Epithelial cell of umbilical artery (primary cell): ENCODE measurements at places on chromosomes 16 and 17. TPM values are rescaled to one million over a fixed set of nuclear protein-coding genes. Genes with fewer than 3 reads are reported as not detected.

Gene TBC1D3I
- not detected in 2 replicates for total RNA-seq

Gene CIITA
- total RNA-seq: 0.15 TPM in 1 of 2 replicates, not detected in the other

Gene TERF2IP
- 48.7 and 70.1 TPM in 2 replicates for total RNA-seq

Gene SEPTIN12
- not detected in 2 replicates for total RNA-seq

Gene MYADML2
- not detected in 2 replicates for total RNA-seq

Gene CDRT15
- not detected in 2 replicates for total RNA-seq

Gene GALR2
- total RNA-seq: not detected in 2 replicates

Gene MT1H
- total RNA-seq: not detected in 2 replicates

Gene TLCD1
- 1.6 and 1.7 TPM in 2 replicates for total RNA-seq

Gene ZPBP2
- total RNA-seq: not detected in 2 replicates

Gene CCDC154
- total RNA-seq: under 0.01 and 0.15 TPM in 2 replicates

Gene CCL1
- 1.5 TPM in 1 of 2 replicates, not detected in the other for total RNA-seq

Gene CTRB2
- total RNA-seq: not detected in 2 replicates

Gene SPEM1
- total RNA-seq: not detected in 2 replicates

Gene SLC5A10
- total RNA-seq: not detected in 2 replicates

Gene C16orf74
- total RNA-seq: 10.7 and 18.4 TPM in 2 replicates

Gene KRT28
- total RNA-seq: not detected in 2 replicates

Gene RNF157
- total RNA-seq: 0.15 and 0.65 TPM in 2 replicates

Gene TBC1D16
- total RNA-seq: 32.5 and 35.1 TPM in 2 replicates

Gene CIBAR2
- total RNA-seq: not detected in 2 replicates

Gene CLEC18A
- 0.61 TPM in 1 of 2 replicates, not detected in the other for total RNA-seq

Gene HYDIN
- not detected in 2 replicates for total RNA-seq

Gene TRIM72
- total RNA-seq: not detected in 2 replicates

Gene KIF2B
- not detected in 2 replicates for total RNA-seq

Gene PIMREG
- total RNA-seq: 26.0 and 31.2 TPM in 2 replicates

Gene ZNF750
- under 0.01 TPM in 2 replicates for total RNA-seq

Gene G6PC1
- total RNA-seq: not detected in 2 replicates

Gene DHRS7C
- total RNA-seq: not detected in 2 replicates
